GM23338 (cell line): ENCODE measurements at places on chromosomes 4 and X. TPM values are rescaled to one million over a fixed set of nuclear protein-coding genes. Genes with fewer than 3 reads are reported as not detected.

Gene CCKAR
- total RNA-seq: not detected in 2 replicates

Gene EFHC2
- 2.6 and 3.1 TPM in 2 replicates for total RNA-seq

Gene CLTRN
- 1.7 TPM in 2 replicates for total RNA-seq

Gene FAAH2
- 6.0 and 11.4 TPM in 2 replicates for total RNA-seq

Gene SMIM10
- total RNA-seq: 1.7 and 2.1 TPM in 2 replicates

Gene SPIN3
- 13.0 and 18.2 TPM in 2 replicates for total RNA-seq

Gene YIPF7
- total RNA-seq: not detected in 2 replicates

Gene UNC5C
- 0.12 and 0.21 TPM in 2 replicates for total RNA-seq

Gene ASB12
- total RNA-seq: 0.39 and 1.2 TPM in 2 replicates

Gene NMU
- total RNA-seq: 40.2 and 47.5 TPM in 2 replicates

Gene ZNF182
- total RNA-seq: 7.1 TPM in 2 replicates

Gene SLC4A4
- 1.5 and 2.3 TPM in 2 replicates for total RNA-seq

Gene HSPA4L
- 4.2 and 6.6 TPM in 2 replicates for total RNA-seq
